ENCODE measurements at places on chromosomes 5 and 9.

- no peak for DNase-seq
Measured at GRCh38 chr9:127166651-127167524, 44.5 kb upstream of the ANGPTL2 start.

DNA sequence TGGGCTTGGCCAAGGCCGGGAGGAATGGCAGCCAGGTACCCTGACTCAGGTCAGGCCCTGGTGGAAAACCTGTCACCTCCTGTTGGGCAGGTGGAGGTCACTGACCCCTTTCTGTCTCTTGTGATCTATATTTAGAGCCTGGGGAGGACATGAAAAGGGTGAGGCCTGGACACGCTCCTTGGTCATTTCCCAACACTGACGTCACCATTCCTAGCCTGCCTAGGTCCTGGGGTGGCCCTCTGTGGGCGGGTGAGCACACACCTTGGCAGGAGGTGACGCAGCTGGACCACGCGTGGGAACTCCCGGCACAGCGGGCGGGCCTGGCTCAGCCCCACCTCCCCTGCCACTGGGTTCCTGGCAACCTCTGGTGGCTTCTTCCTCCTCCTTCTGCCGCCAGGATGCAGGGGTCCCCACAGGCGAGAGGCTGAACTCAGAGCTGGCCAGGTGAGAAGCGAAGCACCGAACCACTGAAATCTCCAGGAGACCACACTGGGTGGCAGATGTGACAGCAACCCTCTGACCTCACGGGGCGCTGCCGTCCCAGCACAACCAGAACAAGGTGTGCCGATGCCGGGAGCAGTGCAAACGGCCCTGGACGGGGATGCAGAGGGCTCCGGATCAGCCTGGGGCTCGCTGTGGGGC is 6.4 kb upstream of the RALGDS start:
- no peak for DNase-seq

DNA sequence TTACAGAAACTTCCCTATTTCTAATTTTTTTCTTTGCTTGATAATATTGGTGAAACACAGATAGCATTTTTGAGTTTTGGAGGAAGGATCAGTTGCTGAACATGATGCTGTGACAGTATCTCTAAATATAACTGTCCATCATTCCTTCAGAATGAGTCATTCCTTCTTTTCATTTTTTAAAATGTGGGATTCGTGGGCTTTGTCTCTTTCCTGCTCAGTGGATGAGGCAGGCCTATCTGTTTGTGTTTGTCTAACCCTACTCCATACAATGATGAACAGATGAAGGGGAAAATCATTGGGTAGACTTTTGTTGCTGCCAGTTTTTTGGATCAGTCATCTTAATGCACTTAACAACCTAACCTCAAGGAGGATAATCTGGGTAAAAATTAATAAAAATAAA is 15.7 kb upstream of the OR13C8 start:
- no peak for DNase-seq

DNA sequence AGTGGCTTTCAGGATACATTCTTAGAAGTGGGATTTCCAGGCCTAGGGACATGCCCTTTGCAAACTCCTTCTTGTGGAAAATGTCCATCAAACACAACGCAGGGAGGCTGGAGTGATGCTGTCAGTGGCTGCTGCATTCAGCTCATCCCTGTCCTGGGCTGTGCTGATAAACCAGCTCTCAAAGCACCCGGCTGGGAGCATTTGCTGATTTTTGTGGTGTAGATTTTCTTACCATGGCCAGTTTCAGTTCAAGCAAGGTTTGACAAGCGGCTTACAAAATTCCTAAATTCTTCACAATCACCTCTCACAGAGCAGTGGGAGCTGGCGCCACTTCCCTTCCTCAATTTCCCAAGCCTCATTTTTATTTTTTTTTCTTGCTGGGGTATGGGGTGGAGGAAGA is 28.2 kb downstream of the FAM163B start:
- DNase-seq: no peak

GRCh38 chr5:6006838-6007314 is 371.5 kb downstream of the MED10 start:
- DNase-seq: no peak
